Activated CD4-positive, alpha-beta T cell treated with anti-CD3 and anti-CD28 coated beads, Interleukin-2, amount 10 ng/mL, durations not matched to agents 7 days and 5 days (primary cell): ENCODE measurements at places on chromosomes 16 and 17. TPM values are rescaled to one million over a fixed set of nuclear protein-coding genes. Genes with fewer than 3 reads are reported as not detected.

GRCh38 chr16:75460446-75460845 lies 4.0 kb downstream of the TMEM170A start:
- H3K27me3 ChIP-seq: no peaks in the 10 kb centered on the region
- H3K4me1 ChIP-seq: peaks cover 49% of the 10 kb centered on the region
- H3K27ac ChIP-seq: peak overlapping the region; percentile 1
- no peak overlapping the region for H3K4me3 ChIP-seq

- H3K4me1 ChIP-seq: no peaks in the 10 kb centered on the region
- H3K27me3 ChIP-seq: no peaks in the 10 kb centered on the region
- no peak overlapping the region for H3K27ac ChIP-seq
- no peaks in the 10 kb centered on the region for H3K36me3 ChIP-seq
- DNase-seq: no peak
Observed at GRCh38 chr16:25827709-25828108, 135.9 kb downstream of the HS3ST4 start.

- H3K36me3 ChIP-seq: peaks cover 2% of the 10 kb centered on the region
- peaks cover 11% of the 10 kb centered on the region for H3K27me3 ChIP-seq
- no peak for DNase-seq
- peaks cover 43% of the 10 kb centered on the region for H3K4me1 ChIP-seq
- H3K4me3 ChIP-seq: no peak overlapping the region
Observed at GRCh38 chr16:11291091-11291703, 10.1 kb upstream of the PRM1 start.

GRCh38 chr16:73095142-73095820 lies 47.4 kb upstream of the ZFHX3 start:
- no peaks in the 10 kb centered on the region for H3K27me3 ChIP-seq
- no peak overlapping the region for H3K27ac ChIP-seq
- no peak for DNase-seq
- H3K4me3 ChIP-seq: no peak overlapping the region

DNA sequence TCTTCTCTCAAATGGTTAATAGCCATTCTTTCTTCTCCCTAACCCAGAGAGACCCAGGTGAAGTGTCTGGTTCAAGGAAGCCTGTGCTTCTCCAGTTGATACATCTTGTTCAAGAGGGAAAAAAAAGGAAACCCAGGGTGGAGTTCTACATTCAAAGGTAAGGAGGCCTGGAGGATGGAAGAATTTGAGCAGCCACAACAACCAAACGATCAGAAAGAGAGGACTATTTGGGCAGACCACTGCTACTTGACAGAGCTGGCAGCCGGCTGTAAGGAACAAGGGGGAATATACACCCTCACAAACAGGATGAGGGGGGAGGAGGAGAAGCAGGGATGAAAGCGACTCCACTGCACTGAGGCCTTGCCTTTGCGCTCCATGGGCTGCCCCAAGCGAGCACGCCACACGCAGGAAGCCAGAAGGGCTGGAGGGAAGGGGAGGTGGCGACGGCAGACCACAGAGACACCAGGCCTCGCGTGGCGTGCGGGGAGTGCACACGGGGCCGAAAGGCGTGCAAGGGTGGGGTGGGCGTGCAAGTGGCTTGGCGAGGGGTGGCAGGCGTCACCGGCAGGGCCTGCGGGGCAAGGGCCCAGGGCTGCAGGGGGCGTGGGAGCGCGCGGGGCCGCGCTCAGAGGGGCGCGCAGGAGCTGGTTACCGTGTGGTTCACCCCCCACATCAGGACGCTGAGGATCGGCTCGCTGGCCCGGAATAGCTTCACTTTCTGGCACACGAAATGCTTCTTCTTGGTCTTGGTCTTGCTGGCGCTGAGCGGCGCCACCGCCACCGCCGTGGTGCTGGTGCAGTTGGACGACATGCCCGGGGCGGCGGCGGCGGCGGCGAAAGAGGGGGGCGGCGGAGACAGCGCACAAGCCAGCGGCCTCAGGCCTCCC lies 499 bp downstream of the PIP4K2B start:
- no peaks in the 10 kb centered on the region for H3K27me3 ChIP-seq
- DNase-seq: peak; percentile 69
- peaks cover 37% of the 10 kb centered on the region for H3K4me1 ChIP-seq
- H3K4me3 ChIP-seq: peak overlapping the region; percentile 87
- H3K27ac ChIP-seq: peak overlapping the region; percentile 91

DNA sequence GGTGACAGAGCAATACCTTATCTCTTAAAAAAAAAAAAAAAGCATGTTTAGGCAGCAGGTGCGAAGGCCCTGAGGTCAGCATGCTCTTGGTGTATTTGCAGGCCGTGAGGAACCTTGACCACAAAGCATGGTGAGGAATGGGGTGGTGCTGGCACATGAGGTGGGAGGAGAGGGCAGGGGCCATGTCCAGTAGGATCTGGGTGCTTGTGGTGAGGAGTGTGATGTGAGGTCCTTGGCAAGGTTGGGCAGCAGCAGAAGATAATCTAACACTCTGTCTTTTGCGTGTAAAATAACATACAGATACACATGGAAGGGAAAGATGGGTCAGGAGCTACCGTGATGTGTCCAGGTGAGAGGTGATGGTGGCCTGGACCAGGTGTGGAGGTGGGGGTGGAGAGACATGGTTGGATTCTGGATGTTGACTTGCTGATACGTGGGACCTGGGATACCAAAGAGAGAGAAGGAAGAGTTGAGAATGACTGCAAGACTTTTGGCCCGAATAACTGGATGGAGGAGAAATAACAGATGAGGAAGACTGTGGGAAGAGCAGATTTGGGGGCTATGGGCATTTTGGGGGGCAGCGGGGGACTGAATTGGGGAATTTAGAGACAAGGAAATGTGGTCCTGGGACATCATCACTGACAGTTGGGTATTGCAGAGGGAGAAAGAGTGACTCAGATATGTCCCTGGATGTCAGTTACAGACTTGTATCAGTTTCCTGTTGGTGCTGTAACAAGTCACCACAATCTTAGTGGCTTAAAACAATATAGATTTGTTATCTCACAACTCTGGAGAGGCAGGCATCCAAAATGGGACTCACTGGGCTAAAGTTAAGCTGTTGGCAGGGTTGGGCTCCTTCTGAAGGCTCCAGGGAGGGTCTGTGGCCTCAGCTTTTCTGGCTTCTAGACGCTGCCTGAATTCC lies 274.9 kb downstream of the HAPSTR1 start:
- H3K27me3 ChIP-seq: no peaks in the 10 kb centered on the region
- no peak overlapping the region for H3K27ac ChIP-seq
- no peaks in the 10 kb centered on the region for H3K4me1 ChIP-seq
- H3K4me3 ChIP-seq: no peak overlapping the region
- no peaks in the 10 kb centered on the region for H3K36me3 ChIP-seq

DNA sequence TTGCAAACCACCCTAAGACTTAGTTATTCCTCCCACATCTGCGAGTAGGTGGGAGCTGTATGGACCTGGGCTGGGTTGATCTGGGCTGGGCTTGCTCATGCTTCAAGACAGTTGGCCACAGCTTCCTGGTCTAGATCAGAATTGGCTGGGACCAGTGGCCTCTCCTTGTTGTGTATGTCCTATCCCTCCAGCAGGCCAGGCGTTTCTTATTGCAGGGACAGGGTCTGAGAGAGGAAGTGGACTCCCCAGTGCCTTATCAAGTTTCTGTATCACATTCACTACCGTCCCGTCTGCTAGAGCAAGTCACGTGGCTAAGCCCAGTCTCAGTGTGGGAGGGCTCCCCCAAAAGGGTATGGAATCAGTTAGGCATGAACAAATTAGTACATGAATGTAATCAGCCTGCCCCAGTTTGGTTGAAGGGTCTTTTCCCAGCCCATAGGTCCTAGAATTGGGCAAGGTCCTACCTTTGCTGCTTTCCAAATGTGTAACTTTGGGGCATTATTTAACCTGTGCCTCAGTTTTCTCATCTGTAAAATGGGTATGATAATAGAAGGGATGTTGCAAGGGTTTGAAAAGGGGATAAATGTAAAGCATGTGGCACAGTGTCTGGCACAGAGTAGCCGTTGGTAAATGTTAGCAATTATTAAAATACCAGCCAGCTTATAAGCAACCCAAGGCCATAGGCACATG lies 36.0 kb downstream of the NKD1 start:
- peaks cover 5% of the 10 kb centered on the region for H3K36me3 ChIP-seq
- H3K4me1 ChIP-seq: peaks cover 10% of the 10 kb centered on the region
- H3K27me3 ChIP-seq: no peaks in the 10 kb centered on the region

GRCh38 chr17:1787301-1787902 lies 25.5 kb downstream of the SERPINF1 start:
- no peak overlapping the region for H3K27ac ChIP-seq
- no peak for DNase-seq
- H3K36me3 ChIP-seq: peaks cover 37% of the 10 kb centered on the region
- H3K4me3 ChIP-seq: no peak overlapping the region

- no peak overlapping the region for H3K4me3 ChIP-seq
- no peak for DNase-seq
- no peak overlapping the region for H3K27ac ChIP-seq
- no peaks in the 10 kb centered on the region for H3K4me1 ChIP-seq
- peaks cover 6% of the 10 kb centered on the region for H3K27me3 ChIP-seq
Observed at GRCh38 chr16:23351360-23351759, 49.3 kb downstream of the SCNN1B start.

Gene KRT34
- total RNA-seq: not detected

Gene GGA3
- 80.2 TPM for total RNA-seq

Gene G6PC1
- total RNA-seq: not detected

Gene TBC1D3G
- total RNA-seq: not detected

Gene ITGAX
- 3.1 TPM for total RNA-seq
